ENCODE measurements at places on chromosomes 16 and 17.

- DNase-seq: no peak
Observed at GRCh38 chr17:68288375-68288774, 2.6 kb downstream of the SLC16A6 start.

- DNase-seq: no peak
Observed at GRCh38 chr17:49843774-49844350, 4.0 kb downstream of the TAC4 start.

DNA sequence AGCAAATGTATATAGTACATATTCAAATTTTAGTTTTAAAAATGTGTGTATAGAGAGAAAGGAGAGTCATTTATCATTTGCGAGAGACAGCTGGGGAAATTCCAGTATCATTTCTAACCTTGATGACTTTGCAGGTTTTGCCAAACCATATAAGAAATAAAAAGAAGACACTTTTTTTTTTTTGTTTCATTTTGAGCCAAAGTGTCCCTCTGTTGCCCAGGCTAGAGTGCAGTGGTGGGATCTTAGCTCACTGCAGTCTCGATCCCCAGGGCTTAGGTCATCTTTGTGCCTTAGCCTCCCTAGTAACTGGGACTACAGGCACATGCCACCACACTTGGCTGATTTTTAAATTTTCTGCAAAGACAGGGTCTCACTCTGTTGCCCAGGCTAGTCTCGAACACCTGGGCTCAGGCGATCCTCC, 38.4 kb upstream of the VWA3A start:
- no peak for DNase-seq

DNA sequence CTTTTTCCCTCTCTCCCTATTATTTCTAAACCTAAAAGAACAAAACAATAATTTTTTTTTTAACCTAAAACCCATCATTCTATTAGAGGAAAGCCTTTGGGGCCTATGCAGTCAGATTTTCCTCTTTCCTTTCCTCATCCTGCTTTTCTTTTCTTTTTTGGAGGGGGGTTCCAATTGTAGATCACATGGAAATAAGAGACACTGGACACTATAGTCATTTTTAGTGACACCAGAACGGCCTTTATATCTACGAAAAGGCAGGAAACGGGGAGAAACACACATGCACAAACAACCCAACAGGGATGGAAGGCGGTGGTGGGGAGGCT, 5.1 kb upstream of the ZFHX3 start:
- no peak for DNase-seq

DNA sequence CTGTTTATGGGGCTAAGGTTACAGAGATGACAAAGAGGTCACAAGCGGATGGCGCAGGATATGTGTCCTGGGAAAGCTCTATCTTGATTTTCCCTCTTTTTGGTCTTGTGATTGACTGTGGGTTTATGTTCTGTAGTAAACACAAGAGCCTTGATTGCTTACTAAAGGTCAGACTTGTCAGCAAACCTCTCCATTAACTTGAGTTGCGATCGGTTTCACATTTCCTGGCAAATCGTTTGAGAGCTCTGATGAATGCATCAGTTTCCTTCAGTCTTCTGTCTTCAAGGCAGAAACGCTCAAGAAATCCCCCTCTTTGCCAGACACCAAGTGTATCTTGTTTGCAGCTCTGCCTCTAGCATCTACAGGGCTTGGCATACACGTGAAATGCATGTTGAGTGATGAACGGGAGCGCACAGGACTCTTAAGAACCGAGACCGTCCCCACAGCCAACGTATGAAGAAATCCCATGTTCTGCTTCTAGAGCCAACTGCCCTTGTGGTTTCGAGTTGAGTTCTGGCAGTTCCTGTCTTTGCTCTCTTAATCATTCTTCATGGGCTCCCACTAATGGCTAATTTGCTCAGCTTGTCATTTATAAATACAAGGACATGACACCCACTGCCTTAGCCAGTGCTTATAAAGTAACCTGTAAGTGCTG, 143.3 kb downstream of the PITPNC1 start:
- peak; percentile 35 for DNase-seq
